ENCODE measurements at places on chromosomes 7 and 10.

DNA sequence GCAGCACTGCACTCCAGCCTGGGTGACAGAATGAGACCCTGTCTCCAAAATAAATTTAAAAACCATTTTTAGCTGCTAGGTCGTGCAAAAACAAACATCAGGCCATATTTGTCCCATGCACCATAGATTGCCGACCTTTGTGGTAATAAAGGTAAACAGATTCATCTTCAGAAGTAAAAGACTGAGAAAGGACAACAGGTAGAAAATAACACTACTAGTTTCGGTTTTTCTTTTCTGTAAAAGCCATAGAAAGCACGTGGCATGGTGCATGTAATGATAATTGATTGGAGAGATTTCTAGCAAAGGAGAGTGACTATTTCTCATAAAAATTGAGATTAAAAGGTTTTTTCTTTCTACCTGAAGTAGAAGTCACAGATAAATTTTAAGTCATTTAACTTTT lies 93.9 kb downstream of the DNAH11 start:
- no peak for DNase-seq

- DNase-seq: no peak
These were observed 1.7 kb upstream of the ST7 start for GRCh38 chr7:116951366-116952292.

DNA sequence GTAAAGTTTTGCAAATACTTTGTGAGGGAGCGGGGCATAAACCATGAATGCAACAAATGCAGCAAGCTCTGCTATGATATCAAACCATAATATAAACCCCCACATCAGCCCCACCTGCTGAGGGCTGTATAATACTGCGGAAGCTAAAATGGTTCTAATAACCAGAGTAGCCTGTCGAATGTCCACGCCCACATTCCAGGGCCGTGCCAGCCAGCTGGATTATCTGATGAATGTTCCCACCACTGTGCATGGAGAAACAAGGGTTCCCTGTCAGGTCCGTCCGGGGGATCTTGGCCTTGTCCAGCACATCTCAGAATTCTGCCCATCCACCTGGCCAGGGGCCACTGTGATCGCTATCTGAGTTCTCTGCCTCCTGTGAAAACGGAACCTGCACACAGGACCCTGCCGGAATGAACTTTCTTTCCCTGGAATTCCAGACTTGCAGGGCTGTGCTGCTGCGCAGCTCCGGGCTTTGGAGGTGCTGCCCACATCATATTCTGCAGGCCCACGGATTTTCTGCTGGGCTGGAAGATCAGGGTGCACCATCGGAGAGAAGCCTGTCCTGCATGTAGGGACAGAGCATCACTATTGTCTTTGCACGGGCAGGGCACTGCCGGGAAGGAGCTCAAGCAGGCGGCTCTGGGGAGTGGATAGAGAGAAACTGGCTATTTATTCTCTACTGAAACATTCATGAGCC lies 77.0 kb upstream of the GNA12 start:
- no peak for DNase-seq

- DNase-seq: no peak
These were observed 143.8 kb upstream of the PCLO start for GRCh38 chr7:83306502-83306901.

DNA sequence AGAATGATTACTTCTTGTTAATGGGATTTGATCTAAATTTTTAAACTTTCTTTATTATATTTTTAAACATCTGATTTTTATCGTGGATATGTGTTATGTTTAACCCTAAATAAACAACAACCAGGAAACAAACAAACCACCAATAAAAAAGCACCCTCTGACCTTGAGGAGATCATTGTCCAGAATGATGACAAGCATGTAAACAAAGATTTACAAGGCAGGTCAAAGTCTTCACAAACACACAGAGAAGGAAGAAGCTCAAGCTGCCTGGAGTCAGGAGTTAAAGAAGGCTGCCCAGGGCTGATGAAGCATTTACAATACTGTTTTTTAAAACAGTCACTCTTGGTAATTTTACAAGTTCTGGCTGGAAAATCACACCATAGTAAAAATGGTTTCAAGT lies 31.0 kb upstream of the EGFR start:
- DNase-seq: no peak

- no peak for DNase-seq
These were observed 39.0 kb downstream of the PDGFA start for GRCh38 chr7:480531-481218.

DNA sequence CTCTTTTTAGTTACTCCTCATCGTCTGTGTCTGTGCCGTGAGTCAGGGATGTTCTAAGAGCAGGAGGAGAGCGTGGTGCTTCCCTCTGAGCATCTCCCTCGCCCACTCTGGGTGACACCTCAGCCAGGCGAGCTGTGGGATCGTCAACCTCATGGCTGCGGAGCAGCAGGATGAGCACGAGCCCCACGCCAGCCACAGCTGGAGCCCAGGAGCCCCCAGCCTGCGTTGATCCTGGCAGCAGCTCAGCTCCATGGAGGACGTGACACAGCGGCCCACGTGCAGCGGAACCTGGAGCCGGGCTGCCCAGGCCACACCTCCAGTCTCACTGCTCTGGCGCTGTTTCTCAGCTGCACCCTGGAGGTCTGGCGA lies 512.0 kb downstream of the PTPRN2 start:
- no peak for DNase-seq

DNA sequence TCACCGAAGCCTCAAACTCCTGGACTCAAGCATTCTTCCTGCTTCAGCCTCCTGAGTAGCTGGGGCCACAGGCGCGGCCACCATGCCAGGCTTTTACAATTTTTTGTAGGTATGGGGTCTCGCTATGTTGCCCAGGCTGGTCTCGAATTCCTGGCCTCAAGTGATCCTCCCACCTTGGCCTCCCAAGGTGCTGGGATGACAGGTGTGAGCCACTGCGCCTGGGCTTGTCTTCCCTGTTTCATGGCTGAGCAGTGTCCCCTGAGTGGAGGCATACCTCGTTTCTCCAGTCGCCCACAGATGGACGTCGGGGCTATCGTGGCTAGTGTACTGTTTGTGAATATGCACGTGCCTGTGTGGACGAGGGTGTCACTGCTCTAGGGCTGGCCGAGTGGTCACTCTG lies 11.3 kb downstream of the INPP5A start:
- no peak for DNase-seq

GRCh38 chr7:91030680-91031380 lies 233.4 kb upstream of the FZD1 start:
- no peak for DNase-seq

GRCh38 chr10:102462512-102463054 lies 11.2 kb upstream of the C10orf95 start:
- no peak for DNase-seq

DNA sequence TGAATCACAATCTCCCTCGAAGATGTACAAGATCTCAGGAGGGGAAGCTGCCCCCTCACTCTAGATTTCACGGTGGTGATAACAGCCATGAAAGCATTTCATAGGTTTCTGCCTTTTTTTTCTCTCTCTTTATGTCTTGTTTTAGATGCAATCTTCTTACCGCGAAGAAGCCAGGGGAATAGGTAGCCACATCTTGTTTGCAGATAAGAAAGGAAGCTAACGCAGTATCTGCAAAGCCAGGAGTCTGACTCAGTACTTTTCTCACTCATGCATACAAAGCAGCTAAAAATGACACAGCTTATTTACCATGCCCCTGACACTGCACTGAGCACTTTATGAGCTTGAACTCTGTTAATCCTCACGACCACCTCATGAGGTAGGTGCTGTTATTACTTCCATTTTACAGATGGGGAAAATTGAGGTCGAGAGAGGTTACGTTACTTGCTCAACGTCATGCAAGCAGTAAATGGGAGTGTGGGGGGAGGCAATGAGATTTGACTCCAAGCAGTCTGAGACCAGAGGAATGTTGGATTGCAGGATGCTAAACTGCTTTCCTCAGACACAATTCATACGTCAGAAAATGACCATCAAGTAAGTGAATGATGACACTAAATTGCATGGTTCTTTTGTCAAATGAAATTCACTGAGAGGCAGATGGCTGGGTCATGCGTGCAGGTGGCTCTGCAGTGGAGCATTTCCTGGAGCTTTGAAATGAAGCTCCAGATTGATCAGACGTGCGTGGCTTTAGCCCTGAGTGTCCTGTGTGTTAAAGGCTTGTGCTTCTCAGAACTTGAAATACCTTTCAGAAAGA lies 3.3 kb downstream of the MAP3K8 start:
- DNase-seq: no peak

GRCh38 chr7:69674701-69675182 lies 76.5 kb downstream of the AUTS2 start:
- DNase-seq: no peak

- DNase-seq: no peak
These were observed 666 bp downstream of the SMKR1 start for GRCh38 chr7:129502708-129503685.

GRCh38 chr10:11168423-11169090 lies 150.9 kb downstream of the CELF2 start:
- DNase-seq: no peak

- DNase-seq: no peak
These were observed 41.2 kb downstream of the PDZD8 start for GRCh38 chr10:117334066-117334465.
